GM23248 (cell line): ENCODE measurements at places on chromosomes 1 and 21.
A peak's percentile ranks its signal among the peaks of the same experiment; 100 is the strongest.

DNA sequence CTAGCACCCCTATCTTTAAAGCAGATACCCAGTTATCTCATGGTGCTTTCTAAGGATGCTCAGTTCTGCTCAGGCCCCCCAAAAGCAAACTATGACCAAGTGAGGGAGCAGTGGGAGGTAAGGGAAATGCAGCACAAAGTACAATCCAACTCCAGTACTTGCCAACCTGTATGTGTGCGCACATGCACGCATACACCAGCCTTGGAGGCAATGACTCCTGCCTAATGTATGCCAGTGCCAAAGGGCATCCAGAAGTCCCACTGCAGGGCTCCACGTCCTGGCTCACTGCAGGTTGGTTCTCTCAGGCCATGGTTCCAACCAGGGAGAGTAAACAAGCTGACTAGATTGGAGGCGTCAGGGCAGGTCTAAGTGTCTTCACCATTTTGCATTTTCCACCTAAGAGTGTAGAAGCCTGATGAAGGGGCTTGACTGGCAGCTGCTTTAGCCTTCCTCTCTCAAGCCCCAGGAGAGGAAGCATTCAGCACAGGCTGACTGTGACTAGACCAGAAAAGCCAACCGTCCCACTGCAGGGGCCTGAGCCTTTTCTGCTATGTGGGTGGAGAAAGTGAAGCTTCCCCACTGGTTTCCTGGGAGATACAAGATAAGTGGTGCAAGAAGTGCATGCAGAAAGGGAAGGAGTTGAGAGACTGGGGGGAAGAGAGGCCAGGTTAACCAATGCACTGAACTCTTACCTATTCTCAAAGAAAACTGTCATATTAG, 7.7 kb downstream of the AMIGO1 start:
- no peak for DNase-seq

GRCh38 chr1:11571906-11572616, 82.2 kb downstream of the FBXO2 start:
- DNase-seq = no peak

GRCh38 chr1:150813028-150813707, 5.1 kb upstream of the CTSK start:
- peak; percentile 85 for DNase-seq

- no peak for DNase-seq
Measured at GRCh38 chr1:108670131-108670773, 9.4 kb upstream of the HENMT1 start.

DNA sequence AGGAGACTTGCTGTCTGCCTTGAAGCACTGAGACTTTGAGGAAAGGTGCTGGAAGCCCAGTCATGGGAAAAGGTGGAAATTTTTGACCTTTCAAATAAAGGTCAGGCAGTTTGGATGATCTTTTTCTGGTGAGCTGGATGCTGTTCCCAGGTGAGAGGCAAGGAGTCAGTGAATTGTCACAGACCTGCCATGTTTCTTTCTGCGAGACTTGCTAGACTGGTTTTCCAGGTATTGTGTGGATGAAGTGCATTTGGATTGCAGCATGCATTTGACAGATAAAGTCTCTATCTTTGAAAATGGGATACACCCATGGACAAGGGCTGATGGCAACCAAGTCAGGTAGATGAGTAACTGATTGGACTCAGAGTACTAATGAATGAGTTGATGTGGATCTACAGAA, 65.7 kb upstream of the NHLH2 start:
- DNase-seq = no peak

GRCh38 chr1:47442842-47443529, 5.1 kb downstream of the FOXD2 start:
- DNase-seq = no peak

DNA sequence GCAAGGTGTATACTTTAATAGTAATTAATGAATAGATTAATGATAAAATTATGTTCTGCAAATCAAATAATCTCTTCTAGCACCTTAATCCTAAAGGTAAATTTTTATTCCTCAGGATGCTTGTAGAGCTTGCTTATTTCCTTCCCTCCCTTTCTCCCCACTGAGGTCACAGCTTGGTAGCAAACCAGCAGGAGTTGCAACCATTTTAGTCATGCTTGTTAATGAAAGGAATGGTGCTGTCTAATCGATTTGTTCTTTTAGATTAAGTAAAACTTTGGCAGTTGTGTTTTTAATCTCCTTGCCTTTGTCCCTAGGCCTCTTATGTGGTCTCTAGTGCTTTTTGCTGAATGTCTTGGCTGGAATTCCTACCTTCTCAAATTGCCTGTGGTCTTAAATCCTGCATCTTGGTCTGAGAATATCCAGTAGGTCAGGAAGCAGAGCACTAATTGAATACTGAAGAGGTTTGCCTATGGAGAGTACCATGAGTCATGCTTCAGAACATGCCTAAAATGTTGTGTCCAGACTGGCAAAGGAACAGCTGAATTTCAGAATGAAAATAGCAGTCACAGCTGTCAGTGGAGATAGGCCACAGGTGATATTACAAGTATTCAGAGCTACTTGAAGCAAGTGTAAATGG, 36.3 kb upstream of the RWDD3 start:
- peak; percentile 31 for DNase-seq

- no peak for DNase-seq
Measured at GRCh38 chr21:27329255-27329851, 362.5 kb upstream of the ADAMTS5 start.

DNA sequence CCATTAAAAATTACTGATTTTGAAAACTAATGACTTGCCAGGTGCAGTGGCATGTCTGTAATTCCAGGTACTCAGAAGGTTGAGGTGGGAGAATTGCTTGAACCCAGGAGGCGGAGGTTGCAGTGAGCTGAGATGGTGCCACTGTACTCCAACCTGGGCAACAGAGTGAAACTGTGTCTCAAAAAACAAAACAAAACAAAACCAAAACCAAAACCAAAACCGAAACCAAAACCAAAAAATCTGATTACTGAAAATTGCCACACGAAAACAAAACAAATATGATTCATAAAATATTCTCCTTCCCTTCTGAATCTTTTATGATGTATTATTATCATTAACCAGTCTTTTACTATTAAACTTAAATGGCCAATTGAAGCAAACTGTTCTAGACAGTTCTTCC, 74.1 kb downstream of the SERINC2 start:
- DNase-seq = no peak

GRCh38 chr1:25355841-25356395, 17.8 kb downstream of the TMEM50A start:
- DNase-seq = no peak

- no peak for DNase-seq
Measured at GRCh38 chr1:10173582-10173981, 36.8 kb upstream of the KIF1B start.

- DNase-seq = no peak
Measured at GRCh38 chr1:42551180-42551579, 88.1 kb downstream of the CCDC30 start.

DNA sequence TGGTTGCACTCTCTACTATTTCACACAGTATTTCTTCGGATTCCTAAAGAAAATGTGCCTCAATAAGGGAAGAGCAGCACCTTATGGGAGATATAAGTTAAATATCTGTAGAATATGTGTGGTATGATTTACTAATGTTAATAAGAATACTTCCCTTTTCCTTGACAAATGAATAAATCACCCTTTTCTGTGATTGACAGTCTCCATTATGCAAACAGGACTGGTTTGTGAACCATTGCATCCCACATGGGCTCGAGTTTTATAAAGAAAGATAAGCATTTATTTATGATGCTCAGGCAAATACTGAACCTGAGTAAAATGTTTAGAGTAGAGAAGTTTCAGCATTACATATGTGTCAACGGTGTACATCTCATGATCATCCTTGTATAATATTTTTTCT, 587.7 kb upstream of the BRINP3 start:
- DNase-seq = no peak

- no peak for DNase-seq
Measured at GRCh38 chr1:3498246-3498930, 43.9 kb downstream of the ARHGEF16 start.

- DNase-seq = peak; percentile 73
Measured at GRCh38 chr1:209607102-209607794, 23.7 kb downstream of the CAMK1G start.

GRCh38 chr1:150155413-150156071, 5.8 kb downstream of the PLEKHO1 start:
- no peak for DNase-seq

GRCh38 chr1:174938281-174939007, 61.3 kb upstream of the CACYBP start:
- DNase-seq = no peak

DNA sequence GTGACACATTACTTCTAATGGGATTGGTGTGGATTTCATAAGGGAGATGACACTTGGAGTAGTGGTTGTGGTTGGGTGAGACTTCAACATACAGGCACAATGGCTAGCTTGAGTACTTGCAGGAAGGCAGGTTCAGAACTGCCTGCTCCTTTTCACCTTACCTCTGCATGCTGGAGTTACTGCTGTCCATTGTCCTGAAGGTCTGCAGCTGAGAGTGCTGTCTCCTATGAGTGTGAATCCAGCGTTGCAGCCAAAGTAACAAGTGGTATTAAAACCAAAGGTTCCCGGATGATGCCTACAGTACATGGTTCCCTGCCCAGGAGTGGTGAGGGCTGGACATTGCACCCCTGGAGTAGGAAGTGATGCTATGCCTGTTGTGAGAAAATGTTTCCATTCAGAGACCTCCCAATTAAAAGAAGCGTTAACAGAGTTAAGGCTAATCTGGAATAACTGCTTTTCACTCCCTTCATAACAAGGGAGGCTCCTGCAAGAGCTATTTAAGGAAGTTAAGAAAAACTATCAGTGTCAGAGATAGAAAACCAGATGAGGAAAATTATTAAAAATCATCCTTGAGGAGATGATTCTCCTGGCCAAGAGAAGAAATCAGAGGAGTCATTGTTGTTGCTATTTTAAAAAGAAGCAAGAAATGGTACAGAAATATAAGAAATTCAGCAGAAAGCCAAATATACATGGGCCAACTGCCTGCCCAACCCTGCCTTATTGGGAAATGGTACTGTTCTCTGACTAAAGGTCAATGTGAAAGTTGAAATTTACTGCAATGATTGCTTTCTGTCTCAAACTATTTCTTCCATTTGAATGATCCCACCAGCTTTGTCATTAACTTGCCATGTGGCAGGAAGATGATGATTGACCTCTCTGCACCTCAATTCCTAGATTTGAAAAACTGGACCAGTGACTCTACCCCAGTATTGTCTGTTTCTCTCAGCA, 9.8 kb upstream of the F5 start:
- DNase-seq = peak; percentile 46

- DNase-seq = peak; percentile 0
Measured at GRCh38 chr1:50697440-50698421, 262.3 kb downstream of the FAF1 start.

DNA sequence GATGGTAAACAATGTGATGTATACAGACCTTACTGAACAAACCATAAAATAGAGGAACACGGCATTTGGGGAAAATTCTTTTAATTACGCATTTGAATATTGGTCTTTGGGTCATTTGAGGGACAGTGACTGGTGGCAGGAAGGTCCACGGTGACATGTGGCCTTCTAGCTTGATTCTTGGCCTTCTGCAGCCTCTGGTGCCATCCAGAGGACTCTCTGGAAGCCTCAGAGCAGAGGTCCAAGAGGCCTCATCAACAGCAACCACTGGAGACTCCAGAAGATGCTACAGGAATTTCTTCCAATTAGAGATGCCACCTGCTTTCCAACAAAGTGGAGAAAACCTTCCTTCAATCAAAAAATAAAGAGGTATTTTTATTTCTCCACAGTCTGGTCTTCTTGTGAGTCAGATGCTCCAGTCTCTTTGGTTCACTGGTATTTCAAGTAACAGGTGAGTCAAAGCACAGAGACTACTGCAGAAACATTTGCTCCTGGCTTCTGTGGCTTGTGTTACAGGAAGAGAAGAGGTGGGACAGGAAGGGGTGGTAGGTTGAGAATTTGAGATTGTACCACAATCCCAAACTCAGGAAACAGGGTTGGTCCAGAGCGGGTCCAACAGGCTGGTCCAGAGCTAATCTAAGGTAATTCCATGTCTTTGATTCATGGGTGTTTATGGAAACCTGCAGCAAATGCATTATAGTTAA, 2.7 kb upstream of the F5 start:
- DNase-seq = no peak

DNA sequence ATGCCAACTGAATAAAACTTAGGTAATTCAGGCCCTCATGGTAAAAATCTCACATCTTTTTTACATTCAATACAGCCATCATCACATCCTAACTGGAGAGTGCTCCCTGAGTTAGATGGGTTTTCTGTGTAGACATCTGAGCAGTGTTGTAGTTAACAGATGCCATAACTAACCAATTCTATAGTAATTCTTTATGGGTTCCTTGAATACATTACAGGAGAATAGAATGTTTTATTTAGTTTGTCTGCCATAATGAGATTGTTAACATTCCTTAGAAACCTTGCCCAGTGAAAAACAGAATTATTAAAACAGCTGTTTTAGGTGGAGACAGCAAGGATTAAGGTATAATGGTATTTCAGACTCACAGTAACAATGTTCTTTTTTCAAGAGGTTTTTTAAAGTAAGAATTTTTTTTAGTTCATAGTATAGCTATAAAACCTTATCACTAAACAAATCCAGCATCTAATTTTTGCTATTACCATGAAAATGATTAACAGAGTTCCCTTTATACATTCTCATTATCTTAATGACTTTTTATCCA, 95.3 kb downstream of the ATP5PO start:
- no peak for DNase-seq

DNA sequence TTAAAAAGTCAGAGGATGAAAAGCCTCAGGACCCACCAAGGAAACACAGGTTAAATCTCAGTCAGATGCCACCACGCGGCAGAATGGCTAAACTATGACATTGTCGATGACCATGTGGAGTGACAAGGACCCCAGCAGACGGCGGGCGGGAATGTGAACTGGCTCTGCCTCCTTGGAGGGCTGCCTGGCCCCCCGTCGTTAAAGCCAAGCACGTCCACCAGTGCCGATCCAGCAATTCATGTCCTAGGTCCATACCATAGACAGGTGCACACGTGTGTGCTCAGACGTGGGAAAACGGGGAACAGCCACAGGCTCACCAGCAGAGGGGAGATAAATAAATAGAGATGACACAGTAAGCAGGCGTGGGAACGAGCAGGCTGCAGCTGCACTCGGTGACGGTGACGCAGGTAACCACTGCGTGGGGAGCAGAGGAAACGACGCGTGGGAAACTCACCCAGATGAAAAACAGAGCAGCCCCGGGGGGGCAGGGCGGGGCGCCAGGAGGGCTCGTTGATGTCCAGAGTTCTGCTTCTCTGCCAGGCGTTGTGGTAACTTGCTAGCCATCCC, 28.3 kb upstream of the PCBP3 start:
- peak; percentile 67 for DNase-seq

DNA sequence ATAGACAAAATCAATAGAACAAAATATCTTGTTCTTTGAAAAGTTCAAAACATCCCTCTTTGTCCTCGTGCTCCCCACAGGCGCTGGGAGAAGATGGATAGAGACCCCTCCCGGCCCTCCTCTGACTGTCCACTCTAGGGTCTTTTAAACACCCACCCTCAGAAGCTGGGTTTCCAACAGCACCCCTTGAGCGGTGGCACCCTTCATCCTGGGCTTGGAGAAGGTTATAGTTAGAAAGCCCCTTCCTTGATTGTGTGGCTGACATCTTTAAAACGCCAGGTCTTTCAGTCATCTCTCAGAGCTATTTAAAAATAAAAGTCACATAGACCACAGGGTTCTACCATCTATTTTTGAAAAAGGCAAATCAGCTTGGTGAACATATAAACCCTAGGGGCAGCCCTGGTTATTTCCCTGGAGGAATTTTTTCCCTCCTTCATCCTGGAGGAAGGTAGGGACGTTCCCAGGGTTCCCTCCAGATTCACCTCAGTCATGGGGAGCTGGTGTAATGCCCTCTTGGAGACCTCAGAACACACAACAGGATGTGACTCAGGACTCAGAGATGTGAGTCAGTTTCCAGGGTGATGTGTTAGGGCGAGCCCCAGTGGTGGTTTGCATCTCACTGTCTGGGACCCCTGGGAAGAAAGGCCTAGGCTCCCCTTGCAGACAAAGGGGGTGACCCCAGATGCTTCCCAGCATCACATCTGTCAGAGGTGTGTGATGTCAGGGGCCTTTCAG, 138.5 kb downstream of the CLIC6 start:
- peak; percentile 97 for DNase-seq
